Activated CD4-positive, alpha-beta memory T cell treated with anti-CD3 and anti-CD28 coated beads for 36 hours (primary cell): ENCODE measurements at places on chromosomes 13 and 19. TPM values are rescaled to one million over a fixed set of nuclear protein-coding genes. Genes with fewer than 3 reads are reported as not detected.
A peak's percentile ranks its signal among the peaks of the same experiment; 100 is the strongest.

The KANK3 gene
- 2.9 TPM for total RNA-seq

The FAM124A gene
- 0.24 TPM for total RNA-seq

The TEX30 gene
- total RNA-seq, result 42.6 TPM

GRCh38 chr13:35512271-35512920, 35.9 kb upstream of the MAB21L1 start:
- no peak for DNase-seq

GRCh38 chr19:10112895-10113591, 1.6 kb downstream of the P2RY11 start:
- DNase-seq, result peak; percentile 82

DNA sequence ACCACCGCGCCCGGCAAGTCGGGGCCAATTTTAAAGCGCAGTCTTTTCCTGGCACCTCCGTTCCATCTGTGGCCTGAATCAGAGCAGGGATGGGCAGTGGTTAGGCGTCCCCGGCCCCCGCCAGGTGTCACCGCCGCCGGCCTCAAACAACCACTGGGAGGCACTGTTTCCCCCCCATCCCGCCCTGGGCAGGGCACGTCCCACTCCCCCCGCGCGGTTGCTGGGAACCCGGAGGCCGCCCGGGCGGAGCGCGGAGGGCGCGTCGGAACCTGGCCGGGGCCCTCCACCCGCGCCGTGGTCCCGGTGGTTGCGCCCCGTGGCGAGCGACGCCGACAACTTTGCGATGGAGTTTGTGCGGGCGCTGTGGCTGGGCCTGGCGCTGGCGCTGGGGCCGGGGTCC, at the start of gene GRIN3B:
Gene GRIN3B, plus strand, starts transcription at position 325 of the 400 bp plus-strand sequence. Its CDS starts 19 bp downstream, at position 344.
- DNase-seq, result peak; percentile 86

GRCh38 chr13:109715902-109716301, 70.5 kb downstream of the IRS2 start:
- DNase-seq, result no peak
